ENCODE measurements at places on chromosomes 13 and 19. TPM values are rescaled to one million over a fixed set of nuclear protein-coding genes. Genes with fewer than 3 reads are reported as not detected.
A peak's percentile ranks its signal among the peaks of the same experiment; 100 is the strongest.

Gene EBI3
- total RNA-seq, result 1.7 TPM

Gene ZNF628
- 13.2 TPM for total RNA-seq

DNA sequence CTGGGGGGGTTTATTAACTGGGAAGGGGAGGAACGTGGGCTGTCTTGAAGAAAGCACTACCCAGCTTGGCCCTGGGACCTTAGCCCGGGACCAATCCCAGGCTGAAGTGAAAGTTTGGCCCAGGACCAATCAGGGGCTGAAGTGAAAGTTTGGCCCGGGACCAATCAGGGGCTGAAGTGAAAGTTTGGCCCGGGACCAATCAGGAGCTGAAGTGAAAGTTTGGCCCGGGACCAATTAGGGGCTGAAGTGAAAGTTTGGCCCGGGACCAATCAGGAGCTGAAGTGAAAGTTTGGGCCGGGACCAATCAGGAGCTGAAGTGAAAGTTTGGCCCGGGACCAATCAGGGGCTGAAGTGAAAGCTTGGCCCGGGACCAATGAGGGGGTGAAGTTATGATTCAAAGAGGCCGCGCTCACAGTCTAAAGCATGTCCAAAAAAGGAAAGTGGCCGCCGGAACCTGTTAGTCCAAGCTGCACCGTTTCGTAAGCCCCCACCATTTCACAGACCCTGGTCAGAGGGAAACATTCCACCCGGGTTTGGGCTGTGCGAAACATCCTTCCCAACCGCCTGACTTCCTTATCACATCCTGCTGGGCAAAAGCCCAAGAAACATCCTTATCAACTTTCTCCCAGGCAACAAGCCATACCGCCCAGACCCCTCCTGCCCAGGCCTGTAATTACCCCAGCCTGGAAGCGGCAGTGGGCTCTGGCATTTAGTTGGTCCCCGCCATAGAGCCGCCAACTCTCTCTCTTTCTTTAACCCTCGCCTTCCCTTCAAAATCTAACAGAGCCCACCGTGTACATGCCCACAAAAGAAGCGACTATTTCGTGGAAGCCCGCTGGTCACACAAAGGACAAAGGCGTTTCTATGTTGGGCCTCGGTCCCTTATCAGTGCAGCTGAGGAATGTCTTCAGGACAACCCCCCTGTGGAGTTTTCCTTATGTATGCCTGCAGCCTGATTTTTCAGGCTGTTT is 1.1 kb downstream of the ZNF850 start:
- H3K4me1 ChIP-seq, result no peaks in the 10 kb centered on the region
- peak overlapping the region; percentile 85 for H3K27ac ChIP-seq
- no peaks in the 10 kb centered on the region for H3K36me3 ChIP-seq
- DNase-seq, result peak; percentile 81

- no peaks in the 10 kb centered on the region for H3K4me1 ChIP-seq
- no peaks in the 10 kb centered on the region for H3K27me3 ChIP-seq
- H3K27ac ChIP-seq, result peak overlapping the region; percentile 45
Measured at GRCh38 chr13:24053519-24054251, 106.8 kb upstream of the SPATA13 start.

GRCh38 chr13:40762849-40763248 is 8.1 kb downstream of the MRPS31 start:
- peaks cover 13% of the 10 kb centered on the region for H3K36me3 ChIP-seq
- H3K4me1 ChIP-seq, result peaks cover 3% of the 10 kb centered on the region
- no peak overlapping the region for H3K27ac ChIP-seq
- H3K27me3 ChIP-seq, result no peaks in the 10 kb centered on the region
- no peak for DNase-seq

- H3K4me3 ChIP-seq, result no peak overlapping the region
- H3K27me3 ChIP-seq, result no peaks in the 10 kb centered on the region
- H3K27ac ChIP-seq, result no peak overlapping the region
- DNase-seq, result no peak
Measured at GRCh38 chr19:9348253-9348652, 14.6 kb upstream of the ZNF177 start.

- DNase-seq, result no peak
- no peaks in the 10 kb centered on the region for H3K27me3 ChIP-seq
- peaks cover 49% of the 10 kb centered on the region for H3K4me1 ChIP-seq
- no peak overlapping the region for H3K4me3 ChIP-seq
Measured at GRCh38 chr19:7870571-7871436, 3.4 kb downstream of the PRR36 start.
